Activated T-cell treated with anti-CD3 and anti-CD28 coated beads, Interleukin-2, amount 50 U/mL, for 1 hour (primary cell): ENCODE measurements at places on chromosomes 1 and 21.
A peak's percentile ranks its signal among the peaks of the same experiment; 100 is the strongest.

- no peak for DNase-seq
Measured at GRCh38 chr1:3462356-3463012, 8.0 kb downstream of the ARHGEF16 start.

DNA sequence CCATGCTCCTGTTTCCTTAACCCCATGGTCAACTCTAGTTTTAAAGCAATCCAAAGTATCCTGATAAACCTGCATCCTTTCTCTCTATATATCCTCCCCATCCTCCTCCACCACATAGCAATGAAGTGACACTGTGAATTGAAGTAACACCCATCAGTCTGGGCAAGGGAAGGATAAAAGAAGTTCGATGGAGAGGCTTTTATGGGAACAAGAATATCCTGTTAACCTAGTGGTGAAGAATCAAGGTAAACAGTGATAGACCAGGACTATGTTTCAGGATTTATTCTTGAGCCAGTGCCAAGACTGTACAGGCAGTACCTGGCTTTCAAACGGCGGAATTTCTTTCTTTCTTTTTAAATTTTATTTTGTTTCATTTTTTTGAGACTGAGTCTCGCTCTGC lies 17.6 kb downstream of the RABIF start:
- DNase-seq = no peak

DNA sequence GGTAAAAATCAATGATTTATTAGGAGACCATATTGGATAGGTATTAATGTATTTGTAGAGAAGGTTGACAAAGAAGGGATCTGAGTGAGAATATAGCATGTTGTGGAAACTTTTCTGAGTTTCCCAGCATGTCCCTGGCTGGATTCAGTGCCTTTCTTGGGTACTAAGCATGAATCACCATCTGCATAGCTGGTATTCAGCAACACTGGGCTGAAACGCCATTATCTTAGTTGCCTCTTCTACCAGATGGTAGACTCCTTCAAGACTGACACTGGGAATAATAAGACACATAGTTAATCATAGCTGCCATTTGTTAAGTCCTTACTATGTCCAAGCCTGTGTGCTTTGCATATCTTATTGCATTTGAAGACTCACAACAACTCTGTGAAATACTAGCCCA lies 45.5 kb downstream of the ATP5PF start:
- DNase-seq = no peak

DNA sequence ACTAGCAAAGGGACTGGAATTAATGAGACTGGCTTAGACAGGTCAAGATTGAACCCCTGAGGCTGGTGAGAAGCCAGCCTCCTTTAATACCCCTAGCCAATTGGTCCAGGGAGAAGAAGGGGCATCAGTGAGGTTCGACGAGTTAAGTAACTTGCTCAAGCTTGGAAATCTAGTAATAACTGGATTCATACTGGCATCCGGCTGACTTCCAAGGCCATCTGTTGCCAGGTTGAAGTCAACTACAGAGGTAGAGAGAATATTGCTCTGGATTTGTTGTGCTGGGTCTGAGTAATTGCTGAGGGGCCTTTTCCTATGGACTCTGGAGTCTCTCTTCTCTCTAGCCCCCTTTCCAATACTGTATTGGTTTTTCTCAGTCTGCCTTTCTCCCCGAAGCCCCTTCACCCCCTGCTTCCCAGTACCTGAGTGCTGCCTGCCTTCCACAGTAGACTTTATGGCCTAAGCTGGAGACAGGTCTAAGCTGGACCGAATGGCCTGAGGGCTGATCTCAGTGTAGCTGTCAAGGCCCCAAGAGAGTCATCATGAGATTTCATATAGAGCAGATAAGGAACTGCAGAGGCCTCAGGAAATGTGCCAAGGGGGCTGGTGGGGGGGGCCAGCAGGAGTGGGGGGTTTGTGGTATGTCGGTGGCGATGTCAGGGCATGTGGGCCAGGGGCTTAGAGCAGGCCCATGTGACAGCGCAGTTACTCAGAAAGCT lies 42.4 kb upstream of the IL19 start:
- DNase-seq = no peak

GRCh38 chr1:66540434-66541032 lies 6.6 kb downstream of the SGIP1 start:
- no peak for DNase-seq

DNA sequence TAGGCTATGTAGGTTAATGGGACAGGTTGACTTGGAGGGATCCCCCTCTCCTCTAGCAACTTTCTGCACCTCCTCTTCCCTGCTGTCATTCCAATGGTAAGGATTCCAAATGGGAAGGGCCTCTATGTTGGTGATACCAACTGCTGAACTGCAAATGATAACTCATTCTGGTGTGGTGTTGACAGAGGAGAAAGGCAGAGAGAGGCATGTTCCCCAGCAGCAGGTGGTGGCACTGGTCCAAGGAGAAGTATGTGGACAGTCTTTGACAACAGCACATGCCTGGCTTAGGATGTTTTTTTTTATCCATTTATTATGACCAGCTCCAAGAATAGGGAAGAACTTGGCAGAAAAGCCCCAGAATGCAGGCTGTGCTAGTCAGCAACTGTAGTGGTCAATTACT lies 19.6 kb upstream of the SPAG17 start:
- no peak for DNase-seq

GRCh38 chr1:110686188-110686587 lies 11.4 kb upstream of the KCNA3 start:
- peak; percentile 43 for DNase-seq

GRCh38 chr1:213585959-213586586 lies 401.7 kb upstream of the PROX1 start:
- no peak for DNase-seq

DNA sequence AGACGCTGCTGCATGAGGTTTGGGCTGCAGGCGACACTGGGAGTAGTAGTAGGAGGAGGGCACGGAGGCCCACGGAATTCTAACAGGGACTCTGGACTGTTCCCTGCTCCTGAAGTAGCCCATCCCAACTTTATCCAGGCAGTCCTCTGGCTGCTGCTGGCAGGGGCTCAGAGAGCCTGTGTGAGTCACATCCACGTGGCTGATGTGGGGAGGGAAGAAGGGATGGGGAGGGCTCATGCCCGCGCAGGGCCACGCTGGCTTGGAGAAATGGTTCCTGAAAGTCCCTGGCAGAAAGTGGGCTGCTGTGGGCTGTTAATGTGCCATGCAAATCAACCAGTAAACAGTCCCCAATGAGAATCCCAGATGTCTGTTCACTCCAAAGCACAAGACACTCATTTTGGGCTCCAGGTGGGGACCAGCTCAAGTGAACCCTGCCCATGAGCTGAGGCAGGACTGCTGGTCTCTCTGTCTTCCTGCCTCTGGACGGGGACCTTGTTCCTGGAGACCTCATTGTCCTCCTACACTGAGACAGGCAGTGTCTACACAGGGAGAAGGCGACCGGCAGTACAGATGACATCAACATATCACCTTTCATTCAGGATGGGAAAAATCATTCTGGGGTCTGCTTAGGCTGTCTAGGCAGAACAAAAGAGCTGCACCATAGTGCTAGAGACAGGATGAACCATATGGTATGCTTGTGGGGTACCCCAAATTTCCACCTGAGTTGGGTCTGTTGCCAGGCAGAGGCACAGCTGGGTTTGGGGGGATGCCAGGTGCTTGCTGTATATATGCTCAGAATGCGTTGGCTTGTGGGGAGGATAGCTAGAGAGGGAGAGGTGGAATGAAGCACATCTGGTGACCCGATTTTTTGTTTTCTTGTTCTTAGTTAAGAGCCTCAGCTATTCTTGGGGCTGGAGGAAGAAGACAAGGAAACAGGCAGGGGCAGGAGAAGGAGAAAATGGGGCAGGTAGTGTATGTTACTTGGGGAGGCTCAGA lies 57.9 kb upstream of the FMOD start:
- DNase-seq = no peak

GRCh38 chr1:112712191-112712590 lies 2.9 kb downstream of the PPM1J start:
- no peak for DNase-seq

GRCh38 chr1:198977909-198978308 lies 339.1 kb downstream of the PTPRC start:
- DNase-seq = no peak
